Activated B cell treated with CpG ODN at 0.5 μM for 24 hours (primary cell): ENCODE measurements at places on chromosomes 12 and 14. TPM values are rescaled to one million over a fixed set of nuclear protein-coding genes. Genes with fewer than 3 reads are reported as not detected.

The INHBE gene
- 0.07 and 0.29 TPM in 2 replicates for total RNA-seq

DNA sequence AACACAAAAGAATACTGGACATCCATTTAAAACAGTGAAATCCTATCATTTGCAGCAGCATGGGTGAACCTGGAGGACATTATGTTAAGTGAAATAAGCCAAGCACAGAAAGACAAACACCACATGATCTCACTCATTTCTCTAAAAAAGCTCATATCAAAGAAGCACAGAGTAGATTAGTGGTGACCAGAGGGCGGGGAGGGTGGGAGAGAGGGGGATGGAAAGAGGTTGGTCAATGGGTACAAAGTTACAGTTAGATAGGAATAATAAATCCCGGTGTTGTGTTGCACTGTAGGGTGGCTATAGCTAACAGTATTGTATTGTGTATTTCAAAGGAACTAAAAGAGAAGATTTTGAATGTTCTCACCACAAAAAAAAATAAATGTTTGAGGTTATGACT, 52.4 kb downstream of the DUSP6 start:
- no peaks in the 10 kb centered on the region for H3K36me3 ChIP-seq
- H3K27me3 ChIP-seq: no peaks in the 10 kb centered on the region
- no peak for DNase-seq
- H3K4me3 ChIP-seq: no peak overlapping the region

DNA sequence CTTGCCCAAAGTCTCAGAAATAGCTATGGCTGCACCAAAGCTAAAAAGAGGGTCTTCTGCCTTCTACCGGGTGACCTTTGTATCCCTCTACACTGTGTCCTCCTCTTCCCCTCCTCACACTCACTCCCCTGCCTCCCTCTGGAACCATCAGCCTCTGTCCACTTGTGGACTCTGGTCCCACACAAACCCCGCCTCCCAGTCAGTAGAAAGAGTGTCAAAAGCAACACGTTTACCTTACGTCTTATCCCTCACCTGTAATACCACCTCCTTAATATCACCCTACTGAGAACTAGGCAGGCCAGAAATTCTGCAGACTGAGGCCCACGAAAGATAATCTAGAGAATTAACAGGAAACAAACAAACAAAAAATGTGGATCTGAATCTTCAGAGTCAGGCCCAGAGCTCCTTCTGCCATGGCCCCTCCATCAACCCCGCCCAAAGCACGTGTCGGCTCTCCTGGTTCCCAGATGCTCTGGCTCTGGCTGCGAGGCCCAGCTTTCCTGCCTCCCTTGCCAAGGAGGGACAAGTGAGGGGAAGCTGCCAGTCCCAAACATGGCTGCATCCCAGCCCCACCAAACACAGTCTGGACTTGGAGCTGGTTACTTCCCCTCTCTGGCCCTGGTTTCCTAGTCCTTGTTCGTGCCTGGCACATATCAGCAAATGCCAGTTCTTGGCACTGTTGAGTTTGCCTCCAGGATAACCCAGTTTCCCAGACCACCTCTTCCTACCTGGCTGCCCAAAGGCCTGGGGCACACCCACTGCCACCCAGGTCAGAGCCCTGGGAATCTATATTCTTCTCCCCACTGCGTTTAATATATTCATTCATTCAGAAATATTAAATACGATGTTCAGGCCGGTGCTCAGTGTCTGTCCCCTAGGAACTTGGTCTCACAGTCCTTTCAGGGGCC, 2.7 kb downstream of the ACTN1 start:
- DNase-seq: no peak
- no peaks in the 10 kb centered on the region for H3K36me3 ChIP-seq
- peak overlapping the region; percentile 50 for H3K4me3 ChIP-seq
- peaks cover 28% of the 10 kb centered on the region for H3K27me3 ChIP-seq
- H3K27ac ChIP-seq: no peak overlapping the region

DNA sequence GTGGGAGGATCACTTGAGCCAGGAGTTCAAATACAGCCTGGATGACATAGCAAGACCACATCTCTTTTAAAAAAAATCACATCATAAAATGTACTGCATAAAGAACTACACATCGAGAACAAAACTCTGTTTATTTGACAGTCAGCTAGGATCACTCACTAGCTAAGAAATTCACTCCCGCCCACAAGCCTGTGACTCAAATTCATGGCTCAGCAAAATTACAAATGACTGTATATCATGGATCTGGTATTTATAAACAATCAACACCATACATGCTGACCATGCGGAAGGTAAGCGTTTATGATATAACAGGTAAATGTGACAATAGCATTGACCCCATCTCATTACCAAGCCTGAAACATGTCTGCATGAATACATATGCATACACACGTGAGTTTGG, 206.5 kb downstream of the EFCAB11 start:
- no peaks in the 10 kb centered on the region for H3K36me3 ChIP-seq
- H3K4me3 ChIP-seq: no peak overlapping the region
- no peak for DNase-seq
- no peak overlapping the region for H3K27ac ChIP-seq
